Left ventricle myocardium superior (tissue), 1 donor: ENCODE measurements at places on chromosomes 16 and 17. TPM values are rescaled to one million over a fixed set of nuclear protein-coding genes. Genes with fewer than 3 reads are reported as not detected.
A peak's percentile ranks its signal among the peaks of the same experiment; 100 is the strongest.

- DNase-seq, result no peak
These were observed 74.4 kb upstream of the SMIM36 start for GRCh38 chr17:55585629-55586028.

Gene CCL14
- total RNA-seq, result 8.1 TPM

Gene CD300H
- total RNA-seq, result not detected

- no peak for DNase-seq
These were observed 9.2 kb downstream of the BFAR start for GRCh38 chr16:14641926-14642325.

- no peak for DNase-seq
These were observed 17.3 kb downstream of the RSPRY1 start for GRCh38 chr16:57203451-57203850.

Gene PLA2G10
- total RNA-seq, result not detected

DNA sequence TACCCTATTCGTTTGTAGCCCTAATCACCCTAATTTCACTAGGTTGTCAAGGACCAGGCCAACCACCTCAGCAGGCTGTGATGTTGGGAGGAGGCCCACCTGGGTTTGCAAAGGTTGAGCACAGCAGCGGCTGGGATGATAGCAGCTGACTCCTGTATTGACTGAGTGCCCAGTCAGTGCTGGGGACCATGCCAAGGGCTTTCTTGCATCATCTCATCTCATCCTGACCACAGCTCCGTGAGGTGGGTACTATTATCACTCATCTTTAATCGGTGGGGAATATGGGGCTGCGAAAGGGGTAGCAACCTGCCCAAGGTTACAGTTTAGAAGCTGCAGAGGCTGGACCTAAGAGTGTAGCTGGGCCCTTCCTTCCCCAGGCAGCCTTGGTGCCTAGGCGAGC is 11.7 kb downstream of the ATPAF2 start:
- peak; percentile 52 for DNase-seq

Gene PIK3R5
- 2.5 TPM for total RNA-seq

Gene HS3ST3A1
- 0.57 TPM for total RNA-seq

Gene PPM1E
- total RNA-seq, result 3.2 TPM

Gene SLC13A2
- total RNA-seq, result not detected

Gene NPIPB9
- total RNA-seq, result 0.30 TPM

Gene JPH3
- 0.12 TPM for total RNA-seq

Gene NTN3
- 0.52 TPM for total RNA-seq

GRCh38 chr17:42361781-42362186 is 26.5 kb downstream of the STAT3 start:
- no peak for DNase-seq

- no peak for DNase-seq
These were observed 11.3 kb downstream of the OSBPL7 start for GRCh38 chr17:47810200-47810821.

GRCh38 chr16:67447508-67448076 is 16.7 kb downstream of the HSD11B2 start:
- DNase-seq, result peak; percentile 71

DNA sequence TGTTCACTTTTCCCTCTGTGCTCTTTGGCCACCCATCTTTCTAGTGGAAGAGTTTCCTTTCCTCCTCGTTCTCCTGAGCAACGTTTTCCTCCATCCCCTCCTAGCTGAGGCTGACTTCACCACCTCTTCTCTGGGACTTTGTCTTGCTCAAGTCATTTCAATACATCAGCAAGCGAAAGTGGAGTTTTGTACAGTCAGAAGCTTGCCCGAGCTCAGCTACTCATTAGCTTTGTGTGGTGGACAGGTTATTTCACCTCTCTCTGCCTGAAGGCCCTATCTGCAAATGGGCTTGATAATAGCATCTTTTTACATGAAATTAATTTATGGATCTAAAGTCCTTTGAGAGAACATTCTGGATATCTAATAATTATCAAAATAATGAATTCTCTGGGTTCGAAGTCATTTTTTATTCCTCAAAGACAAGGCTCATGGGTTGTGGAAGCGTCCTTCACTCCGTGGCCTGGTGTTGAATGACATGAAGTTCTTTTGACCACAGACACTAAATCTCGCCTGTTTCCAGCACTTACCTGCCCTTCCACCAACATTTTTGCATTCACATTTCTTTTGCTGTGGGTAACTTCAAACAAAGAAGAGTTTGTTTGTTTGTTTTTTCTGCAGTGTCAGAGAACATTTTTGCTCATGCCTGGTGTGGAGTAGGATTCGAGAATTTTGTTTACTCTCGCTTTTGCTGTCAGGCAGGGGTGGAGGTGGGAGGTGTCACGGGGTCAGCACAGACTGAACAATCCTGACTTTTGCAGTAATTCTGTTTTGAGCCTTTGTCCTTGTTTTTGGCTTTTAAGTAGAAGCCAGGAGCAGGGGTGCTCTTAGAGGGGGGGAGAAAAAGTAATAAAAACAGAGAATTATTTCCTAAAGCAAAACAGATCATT is 155.0 kb upstream of the CACNG5 start:
- DNase-seq, result no peak

Gene KRTAP4-4
- not detected for total RNA-seq

DNA sequence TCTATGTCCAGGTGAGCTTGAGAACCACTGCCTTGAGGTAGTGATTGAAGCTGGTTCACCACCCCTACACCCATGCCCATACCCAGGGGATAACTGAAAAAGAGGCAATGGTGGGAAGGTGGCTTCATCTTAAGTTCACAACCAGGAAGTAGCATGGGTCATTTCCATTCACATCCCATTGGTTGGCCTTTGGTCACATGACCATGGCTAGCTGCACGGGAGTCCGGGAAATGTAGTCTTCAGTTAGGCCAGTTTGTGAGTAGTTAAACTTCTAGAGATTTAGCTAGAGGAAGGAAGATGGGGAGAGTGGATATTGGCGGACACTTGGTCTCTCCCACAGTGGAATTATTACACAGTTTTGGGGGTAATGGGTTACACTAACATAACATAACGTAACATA is 92.9 kb downstream of the RGS9 start:
- no peak for DNase-seq

DNA sequence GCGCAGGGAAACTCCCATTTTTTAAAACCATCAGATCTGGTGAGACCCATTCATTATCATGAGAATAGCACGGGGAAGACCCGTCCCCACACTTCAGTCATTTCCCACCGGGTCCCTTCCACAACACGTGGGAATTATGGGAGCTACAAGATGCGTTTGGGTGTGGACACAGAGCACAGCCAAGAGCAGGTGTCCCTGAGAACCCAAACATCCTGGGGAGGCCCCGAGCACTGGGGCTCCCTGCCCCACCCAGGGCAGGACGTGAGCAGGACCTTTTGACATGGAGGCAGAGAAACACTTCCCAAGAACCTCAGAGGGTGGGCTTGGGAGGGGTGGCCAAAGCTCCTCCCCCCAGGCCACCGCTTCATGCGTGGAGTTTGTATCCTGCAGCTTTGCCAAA is 89.9 kb upstream of the DNAH17 start:
- DNase-seq, result no peak

DNA sequence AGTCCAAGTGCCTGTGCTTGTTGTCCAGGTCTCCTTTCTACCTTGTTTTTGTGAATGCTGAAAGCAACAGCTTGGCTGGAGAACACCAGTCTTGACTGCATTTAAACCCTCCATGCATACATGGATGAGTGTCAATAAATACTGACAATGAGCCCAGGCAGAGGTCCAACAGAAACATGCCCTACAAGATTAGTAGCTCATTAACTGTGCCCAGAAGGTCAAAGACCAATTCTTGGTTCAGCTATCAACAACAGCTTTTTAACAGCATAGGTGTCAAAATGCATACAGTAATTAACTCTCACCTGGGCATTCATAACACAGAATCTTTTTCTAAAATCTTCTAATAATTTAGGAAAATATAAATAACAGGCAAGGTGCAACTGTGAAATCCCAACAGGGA is 63.2 kb downstream of the N4BP1 start:
- no peak for DNase-seq

Gene BEAN1
- total RNA-seq, result 3.3 TPM

Gene KRT33B
- total RNA-seq, result not detected

GRCh38 chr16:56382901-56383355 is 42.4 kb downstream of the AMFR start:
- no peak for DNase-seq

Gene SLC47A1
- 4.6 TPM for total RNA-seq

Gene SHISA9
- total RNA-seq, result 0.99 TPM

Gene TBC1D3C
- not detected for total RNA-seq

Gene C17orf78
- not detected for total RNA-seq

Gene SYNRG
- total RNA-seq, result 36.2 TPM

DNA sequence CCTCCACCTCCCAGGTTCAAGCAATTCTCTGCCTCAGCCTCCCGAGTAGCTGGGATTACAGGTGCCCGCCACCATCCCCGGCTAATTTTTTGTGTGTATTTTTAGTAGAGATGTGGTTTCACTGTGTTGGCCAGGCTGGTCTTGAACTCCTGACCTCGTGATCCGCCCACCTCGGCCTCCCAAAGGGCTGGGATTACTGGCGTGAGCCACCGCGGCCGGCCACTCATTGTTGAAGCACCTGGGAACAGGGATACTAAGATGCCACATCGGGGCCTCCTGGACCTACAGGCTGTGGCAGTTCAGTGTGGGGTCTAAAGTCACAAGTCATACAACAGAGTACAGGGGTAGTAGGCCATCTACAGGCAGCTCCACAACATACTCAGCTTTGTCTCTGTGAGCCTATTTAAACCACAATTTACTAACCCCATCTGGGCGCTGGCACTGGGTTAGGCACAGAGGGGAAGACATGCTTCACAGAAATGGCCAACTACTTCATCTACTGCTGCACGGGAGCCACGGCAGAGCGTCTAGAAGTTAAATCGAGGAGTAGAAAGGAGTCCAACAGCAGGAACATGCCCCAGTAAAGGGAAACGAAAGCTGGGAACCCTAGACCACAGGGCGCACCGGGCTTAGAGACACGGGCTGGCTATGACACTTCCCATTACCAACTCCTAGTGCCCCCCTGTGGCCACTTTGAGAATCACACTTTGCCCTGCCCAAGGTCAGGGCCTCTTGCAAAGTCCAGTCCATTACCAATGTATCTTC is 4.3 kb downstream of the VAMP2 start:
- DNase-seq, result peak; percentile 94

- no peak for DNase-seq
These were observed 56.2 kb upstream of the ELAC2 start for GRCh38 chr17:13074026-13074425.

Gene SYT17
- 0.64 TPM for total RNA-seq

Gene CPHXL2
- total RNA-seq, result not detected

- no peak for DNase-seq
These were observed 80.0 kb downstream of the CDRT15 start for GRCh38 chr17:14156689-14157088.

Gene CCDC102A
- 13.2 TPM for total RNA-seq

Gene PARD6A
- total RNA-seq, result 3.7 TPM

Gene ALDH3A1
- total RNA-seq, result not detected

DNA sequence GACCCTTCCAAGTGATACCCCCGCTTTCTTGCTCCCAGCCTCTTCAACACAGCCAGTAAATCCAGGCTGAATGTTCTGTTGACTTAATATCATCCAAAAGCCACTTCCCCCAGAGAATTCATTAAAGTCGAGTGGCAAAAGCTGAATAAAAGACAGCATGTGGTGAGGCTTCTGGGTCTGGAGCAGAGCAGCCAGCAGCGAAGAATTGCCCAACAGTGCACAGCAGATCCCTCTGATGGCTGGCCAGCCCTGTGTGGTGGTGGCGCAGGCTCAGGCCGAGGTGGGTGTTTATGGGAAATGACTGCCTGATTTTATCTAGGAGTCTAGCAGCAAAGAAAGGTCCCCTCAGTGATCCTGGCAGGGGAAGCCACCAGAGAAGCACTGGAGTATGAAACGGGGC is 30.3 kb upstream of the RCVRN start:
- DNase-seq, result peak; percentile 53
